ENCODE measurements at places on chromosomes 5 and 9.

GRCh38 chr5:138468133-138468965, 3.1 kb downstream of the EGR1 start:
- DNase-seq: peak; percentile 39

DNA sequence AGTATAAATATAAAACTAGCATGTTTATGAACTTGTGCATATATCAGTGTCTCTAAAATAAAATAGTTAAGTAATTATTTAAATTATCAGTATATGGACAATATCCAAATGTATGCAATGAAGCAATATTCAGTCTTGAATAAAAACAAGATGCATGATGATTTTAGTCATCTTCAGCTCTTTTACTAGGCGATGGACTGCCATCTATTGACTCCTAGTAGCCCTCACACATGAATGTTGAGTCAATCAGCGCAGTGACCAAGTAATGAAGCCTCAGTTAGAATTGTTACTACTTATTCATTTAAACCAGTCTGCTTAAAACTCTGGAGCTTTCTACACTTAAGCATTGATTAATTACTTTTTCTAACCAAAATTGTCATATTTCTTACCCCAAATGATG, 92.9 kb upstream of the GRHPR start:
- no peak for DNase-seq

DNA sequence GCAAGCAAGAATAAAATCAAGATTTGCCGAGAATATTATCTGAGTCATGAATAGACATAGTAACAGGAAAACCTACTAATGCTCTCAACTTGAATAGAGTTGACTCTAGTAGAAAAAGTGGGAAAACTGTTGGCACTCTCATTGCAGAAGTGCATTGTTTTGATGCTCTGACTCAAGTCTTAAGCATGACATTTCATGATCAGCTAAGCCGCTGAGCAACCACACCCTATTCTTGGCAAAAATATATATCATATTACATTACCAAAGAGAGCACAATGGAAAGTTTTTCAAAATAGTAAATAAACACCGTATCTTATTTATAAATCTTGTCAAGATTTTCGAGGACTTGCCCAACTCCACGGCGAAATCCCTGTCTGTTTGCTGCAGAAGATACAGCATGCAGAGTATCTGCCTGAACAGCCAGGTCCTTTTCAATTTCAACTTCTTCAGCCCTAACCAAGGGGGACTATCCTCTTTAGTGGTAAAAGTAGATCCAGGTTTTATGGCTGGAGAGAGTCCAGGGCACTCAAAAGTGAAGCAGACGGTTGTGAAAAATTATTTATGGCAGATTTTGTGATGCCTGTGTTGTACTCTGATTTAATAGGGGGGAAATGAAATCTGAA, 13.9 kb upstream of the ADAMTSL1 start:
- DNase-seq: no peak

DNA sequence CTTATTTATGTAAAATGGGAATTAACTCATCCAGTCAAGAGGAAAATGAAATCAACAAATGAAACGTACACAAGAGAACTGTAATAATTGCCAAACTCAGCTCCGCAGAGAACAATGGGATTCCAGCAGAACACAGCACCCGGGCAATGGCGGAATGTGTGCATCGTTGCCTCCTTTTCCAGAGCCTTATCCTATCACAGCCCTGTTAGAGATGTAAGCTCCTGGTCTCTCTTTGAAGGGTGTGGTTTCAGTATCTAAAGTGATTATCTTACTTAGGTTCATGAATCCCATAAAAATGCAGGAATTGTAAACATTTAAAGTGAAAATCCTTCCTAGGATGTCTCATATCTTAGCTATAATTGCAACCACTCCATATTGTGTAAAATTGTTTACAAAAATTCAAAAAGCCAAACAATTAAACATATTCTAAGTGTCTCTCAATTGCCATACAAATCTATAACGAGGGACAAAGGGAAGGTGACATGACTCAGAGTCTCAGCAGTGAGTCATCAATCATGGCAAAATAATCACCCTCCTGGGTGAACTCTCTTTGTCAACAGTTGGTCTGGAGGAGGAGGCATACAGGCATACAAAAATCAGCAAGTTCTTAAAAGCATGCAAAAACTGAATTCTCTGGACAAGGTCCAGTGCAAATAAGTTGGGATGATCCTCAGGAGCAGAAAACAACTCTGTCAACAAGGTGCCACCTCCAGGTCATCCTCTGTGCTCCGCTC, 22.6 kb downstream of the SEMA5A start:
- DNase-seq: no peak

DNA sequence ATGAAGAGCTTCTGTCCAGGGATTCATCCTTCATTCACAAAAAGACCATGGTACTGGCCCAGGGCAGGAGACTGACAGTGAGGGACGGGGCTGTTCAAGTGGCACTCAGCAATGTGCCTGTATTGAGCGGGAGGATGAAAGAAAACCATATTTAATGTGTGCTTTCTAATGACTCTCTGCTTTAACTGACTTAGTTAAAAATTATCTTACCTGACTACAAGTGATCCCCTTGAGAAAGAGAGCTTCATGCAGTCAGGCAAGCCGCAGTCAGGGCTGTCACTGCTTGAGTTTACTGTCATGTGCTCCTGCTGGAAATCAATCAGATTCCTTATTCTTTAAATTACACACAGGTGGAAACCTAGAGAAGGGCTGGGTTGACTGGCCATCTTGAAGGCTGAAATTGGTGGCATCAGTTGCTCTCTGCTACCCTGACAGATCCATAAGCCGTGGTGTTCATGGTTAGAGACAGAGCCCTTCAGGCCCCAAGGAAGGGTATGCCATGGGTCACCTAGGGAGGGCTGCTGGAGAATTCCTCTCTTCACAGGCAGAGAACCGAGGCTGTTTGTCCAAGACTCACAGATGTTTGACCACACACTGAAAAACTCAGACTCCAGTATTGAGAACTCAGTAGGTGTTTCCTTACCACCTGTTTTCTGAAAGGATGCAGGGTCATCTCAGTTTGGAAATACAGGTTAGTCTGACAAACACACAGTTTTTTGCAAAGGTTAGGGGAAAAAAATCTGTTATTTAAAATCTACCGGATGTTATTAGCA, 70.9 kb downstream of the TRIO start:
- no peak for DNase-seq

DNA sequence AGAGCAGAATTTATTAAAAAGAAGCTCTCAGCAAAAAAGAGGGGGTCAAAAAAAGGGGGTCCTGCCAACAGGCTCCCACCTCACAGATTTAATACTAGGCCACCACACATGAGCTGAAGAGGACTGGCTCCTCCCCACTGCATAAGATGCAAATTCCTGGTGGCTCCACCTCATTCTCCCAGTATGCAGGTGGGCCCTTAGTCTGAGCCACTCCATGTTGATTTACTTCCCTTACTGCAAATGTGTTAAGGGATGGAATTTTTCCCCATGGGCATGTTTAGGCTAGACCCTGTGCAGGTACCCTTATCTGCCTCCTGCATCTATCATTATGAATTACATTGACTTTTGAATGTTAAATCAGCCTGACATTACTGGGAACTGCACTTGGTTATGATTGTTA, 82.9 kb downstream of the ISOC1 start:
- no peak for DNase-seq
